ENCODE measurements at places on chromosomes 1 and 21.

DNA sequence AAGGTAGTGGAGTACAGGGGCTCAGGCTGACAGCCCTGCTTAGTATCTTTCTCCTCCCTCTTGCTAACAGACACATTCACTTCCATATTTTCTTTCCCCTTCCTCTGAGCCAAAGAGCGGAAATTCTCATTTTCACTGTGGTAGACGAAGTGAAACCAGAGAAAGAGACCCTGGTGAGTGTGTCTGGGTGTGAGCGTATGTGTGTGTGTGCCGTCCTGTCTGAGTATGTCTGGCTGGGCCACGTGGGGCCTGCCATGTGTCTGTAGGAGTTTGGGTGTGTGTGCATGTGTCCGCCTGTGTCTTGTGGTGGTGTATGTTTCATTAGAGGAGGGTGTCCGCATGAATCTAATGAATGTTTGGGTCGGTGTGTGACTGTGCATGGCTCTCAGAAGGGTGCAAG, 1.7 kb downstream of the COL8A2 start:
- no peak overlapping the region for H3K4me3 ChIP-seq
- no peaks in the 10 kb centered on the region for H3K36me3 ChIP-seq
- no peak overlapping the region for H3K27ac ChIP-seq

DNA sequence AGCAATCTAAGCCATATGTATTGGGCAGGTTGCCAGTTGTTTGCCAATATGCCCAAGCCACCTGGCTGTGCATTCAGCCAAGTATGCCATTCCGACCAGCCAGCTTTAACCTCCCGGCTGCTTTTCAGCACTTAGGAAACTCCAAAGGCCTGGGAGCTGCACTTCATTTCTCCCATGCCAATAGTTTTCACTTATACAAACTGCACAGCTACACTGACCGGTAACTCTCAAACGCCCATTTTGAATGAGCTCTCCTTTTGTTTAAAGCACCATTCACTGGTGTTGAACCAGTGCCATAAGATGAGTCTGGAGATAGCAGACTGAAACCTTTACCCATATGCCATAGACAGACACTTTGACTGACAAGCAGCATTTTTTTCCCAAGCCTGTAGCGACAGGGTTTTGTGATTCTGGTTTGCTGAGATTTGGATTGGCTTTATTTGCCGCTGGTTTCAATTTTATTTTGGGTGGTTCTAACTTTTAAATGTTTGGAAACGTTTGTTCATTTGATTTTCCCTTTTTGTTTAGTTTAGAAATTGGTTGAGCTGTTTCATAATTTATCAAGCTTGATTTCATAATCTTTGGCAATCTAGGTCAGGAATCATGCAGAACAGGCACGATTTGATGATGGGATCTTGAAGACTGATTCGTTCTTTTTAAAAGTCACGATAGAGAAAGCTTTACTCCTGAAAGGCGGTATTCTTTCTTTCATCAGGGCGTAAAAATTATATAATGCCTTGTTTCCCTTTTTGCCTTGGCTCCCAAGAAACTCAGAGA, 144.6 kb downstream of the NFIA start:
- H3K4me3 ChIP-seq, result no peak overlapping the region
- H3K36me3 ChIP-seq, result no peaks in the 10 kb centered on the region
- no peak overlapping the region for H3K27ac ChIP-seq
- no peak for DNase-seq
- H3K27me3 ChIP-seq, result no peaks in the 10 kb centered on the region

DNA sequence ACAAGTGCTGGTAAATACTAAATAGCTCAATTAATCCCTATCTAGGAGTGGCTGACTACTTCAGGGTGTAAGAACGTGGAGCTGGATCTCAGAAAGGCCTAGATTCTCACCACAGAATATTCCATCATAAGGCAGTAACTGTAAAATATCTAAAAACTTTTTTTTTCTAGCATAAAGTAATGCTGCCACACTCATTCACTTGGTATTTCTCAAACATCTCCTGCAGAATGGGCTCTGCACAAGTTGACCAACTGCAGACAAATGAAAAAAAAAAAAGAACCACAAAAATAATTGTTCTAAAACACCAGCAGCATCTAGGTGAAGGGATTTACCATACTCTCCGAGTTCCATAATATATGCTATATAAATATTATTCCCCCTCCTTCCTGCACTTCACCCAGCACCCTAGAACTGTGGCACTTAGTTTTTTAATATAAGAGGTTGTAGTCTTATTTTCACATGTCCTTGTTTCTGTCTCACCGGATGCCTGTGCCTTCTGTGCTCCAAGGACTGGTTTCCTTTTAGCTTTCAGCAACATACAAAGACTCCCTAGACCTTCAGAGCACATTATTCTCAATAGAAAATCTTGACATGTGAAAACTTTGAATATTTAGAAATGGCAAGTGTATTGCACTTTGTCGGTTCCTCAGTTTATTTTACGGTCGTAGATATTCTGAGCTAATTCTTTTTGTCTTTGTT, 8.9 kb downstream of the VSIG8 start:
- peak overlapping the region; percentile 38 for H3K4me3 ChIP-seq
- no peak overlapping the region for H3K27ac ChIP-seq
- peaks cover 29% of the 10 kb centered on the region for H3K27me3 ChIP-seq
- DNase-seq, result no peak
- H3K36me3 ChIP-seq, result no peaks in the 10 kb centered on the region
- H3K4me1 ChIP-seq, result no peaks in the 10 kb centered on the region

DNA sequence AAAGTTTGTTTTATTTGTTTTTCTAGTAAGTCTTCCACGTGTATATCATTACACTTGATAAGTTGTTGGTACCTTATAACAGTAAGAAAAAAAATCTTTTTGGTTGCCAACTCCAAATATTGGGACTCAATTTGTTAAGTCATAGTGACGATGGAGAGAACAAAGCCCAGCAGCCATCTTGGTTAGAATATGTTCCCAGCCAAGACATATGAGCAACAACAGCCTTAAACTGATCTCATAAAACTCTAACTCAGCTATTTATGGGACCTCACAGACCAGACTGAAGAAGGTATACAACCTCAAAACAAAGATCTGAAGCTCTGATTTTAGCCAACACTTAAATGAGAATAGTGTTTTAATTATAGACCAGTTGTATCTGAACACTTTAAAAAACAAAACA, 281.3 kb downstream of the VAV3 start:
- H3K4me3 ChIP-seq, result no peak overlapping the region
- H3K27ac ChIP-seq, result no peak overlapping the region
- no peaks in the 10 kb centered on the region for H3K4me1 ChIP-seq
- DNase-seq, result no peak
- no peaks in the 10 kb centered on the region for H3K36me3 ChIP-seq
- no peaks in the 10 kb centered on the region for H3K27me3 ChIP-seq

DNA sequence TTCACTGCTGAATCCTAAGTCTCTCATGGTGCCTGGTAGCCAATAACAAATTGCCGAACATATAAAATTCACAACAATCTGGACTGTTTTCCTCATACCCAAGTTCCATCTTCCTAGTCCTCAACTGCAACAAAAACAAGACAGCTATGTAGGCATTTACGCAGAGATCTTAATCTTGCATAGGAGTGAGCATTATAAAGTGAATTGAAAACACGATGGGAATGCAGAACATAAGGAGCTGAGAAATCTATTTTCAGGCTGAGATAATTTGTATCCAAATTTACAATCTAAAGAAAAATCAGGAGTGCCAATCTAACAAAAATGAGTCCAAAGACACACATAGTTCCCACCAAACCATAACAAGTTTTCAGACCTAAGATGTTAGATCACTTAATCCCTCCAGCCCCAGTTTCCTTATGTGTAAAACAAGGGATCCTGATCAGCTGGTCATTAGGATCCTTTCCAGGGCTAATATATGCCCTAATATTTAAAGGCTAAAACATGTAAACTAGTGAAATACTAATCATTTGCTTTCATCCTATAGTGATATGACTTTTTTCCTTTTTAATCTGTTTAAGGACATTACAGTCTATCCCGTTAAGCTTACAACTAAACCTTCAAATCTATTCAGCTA, 1.9 kb downstream of the SLC16A1 start:
- no peaks in the 10 kb centered on the region for H3K27me3 ChIP-seq
- no peak for DNase-seq
- H3K4me1 ChIP-seq, result peaks cover 13% of the 10 kb centered on the region
- peaks cover 4% of the 10 kb centered on the region for H3K36me3 ChIP-seq
